Activated CD4-positive, CD25-positive, alpha-beta regulatory T cell treated with anti-CD3 and anti-CD28 coated beads, Interleukin-2, amount 50 U/mL, for 16 hours (primary cell): ENCODE measurements at places on chromosomes 16 and 17.

DNA sequence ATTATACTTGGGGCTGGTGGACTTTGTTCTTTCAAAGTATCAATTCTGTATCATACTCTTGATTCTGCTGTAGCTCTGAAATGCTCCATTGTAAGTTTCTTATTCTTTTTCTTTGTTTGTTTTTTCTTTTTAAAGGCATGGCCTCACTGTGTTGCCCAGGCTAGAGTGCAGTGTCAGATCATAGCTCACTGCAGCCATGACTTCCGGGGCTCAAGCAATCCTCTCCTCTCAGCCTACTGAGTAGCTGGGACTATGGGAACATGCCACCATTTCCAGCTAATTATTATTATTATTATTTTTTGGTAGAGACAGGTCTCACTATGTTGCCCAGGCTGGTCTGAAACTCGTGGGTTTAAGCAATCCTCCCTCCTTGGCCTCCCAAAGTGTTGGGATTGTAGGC is 38.9 kb upstream of the METTL9 start:
- DNase-seq = no peak

DNA sequence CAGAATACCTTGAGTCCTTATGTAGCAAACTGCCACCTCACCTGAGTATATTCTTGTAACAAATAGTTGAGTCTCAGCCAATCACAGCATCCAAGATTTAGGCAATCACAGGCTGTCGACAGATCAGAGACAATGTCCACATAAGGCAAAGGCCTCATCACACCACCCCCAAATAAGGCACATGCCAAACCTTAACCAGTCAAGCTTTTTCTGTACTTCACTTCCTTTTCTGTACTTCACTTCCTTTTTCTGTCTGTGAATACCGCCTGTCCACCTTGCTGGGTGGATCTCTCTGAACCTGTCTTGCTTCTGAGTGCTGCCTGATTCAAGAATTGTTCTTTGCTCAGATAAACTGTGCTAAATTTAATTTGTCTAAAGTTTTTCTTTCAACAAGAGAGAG is 210.4 kb upstream of the N4BP1 start:
- no peak for DNase-seq

DNA sequence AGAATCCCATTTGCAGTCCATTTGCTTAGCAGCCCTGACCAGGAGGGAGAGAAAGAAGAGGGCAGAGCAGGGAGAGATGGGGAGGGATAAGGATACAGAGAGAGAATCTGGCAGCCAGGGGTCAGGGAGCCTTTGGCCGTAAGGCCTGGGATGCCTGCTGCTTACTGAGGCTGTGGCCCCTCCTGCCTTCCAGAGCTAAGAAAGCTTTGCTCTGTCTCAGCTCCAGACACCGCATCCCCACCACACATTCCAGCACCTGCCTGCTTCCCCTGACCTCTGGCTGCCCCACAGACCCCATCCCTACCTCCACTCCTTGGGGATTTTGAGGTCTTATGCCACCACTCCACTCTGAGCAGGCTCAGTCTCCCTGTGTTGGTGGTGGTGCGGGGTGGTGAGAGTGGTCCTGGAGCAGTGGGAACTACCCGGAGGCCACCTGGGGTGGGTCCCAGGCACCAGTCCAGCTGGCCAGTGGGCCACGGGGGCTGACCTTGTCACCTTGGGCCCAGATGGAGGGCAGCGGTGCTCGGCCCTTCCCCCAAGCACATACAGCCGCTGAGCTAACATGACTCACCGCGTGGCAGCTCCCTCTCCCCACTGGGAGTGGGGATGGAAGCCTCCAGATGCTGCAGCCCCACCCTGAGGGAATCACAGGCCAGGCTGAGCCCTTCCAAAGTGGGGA is 58.3 kb downstream of the RAI1 start:
- DNase-seq = no peak

- no peak for DNase-seq
Measured at GRCh38 chr16:17476414-17477259, 5.9 kb upstream of the XYLT1 start.

DNA sequence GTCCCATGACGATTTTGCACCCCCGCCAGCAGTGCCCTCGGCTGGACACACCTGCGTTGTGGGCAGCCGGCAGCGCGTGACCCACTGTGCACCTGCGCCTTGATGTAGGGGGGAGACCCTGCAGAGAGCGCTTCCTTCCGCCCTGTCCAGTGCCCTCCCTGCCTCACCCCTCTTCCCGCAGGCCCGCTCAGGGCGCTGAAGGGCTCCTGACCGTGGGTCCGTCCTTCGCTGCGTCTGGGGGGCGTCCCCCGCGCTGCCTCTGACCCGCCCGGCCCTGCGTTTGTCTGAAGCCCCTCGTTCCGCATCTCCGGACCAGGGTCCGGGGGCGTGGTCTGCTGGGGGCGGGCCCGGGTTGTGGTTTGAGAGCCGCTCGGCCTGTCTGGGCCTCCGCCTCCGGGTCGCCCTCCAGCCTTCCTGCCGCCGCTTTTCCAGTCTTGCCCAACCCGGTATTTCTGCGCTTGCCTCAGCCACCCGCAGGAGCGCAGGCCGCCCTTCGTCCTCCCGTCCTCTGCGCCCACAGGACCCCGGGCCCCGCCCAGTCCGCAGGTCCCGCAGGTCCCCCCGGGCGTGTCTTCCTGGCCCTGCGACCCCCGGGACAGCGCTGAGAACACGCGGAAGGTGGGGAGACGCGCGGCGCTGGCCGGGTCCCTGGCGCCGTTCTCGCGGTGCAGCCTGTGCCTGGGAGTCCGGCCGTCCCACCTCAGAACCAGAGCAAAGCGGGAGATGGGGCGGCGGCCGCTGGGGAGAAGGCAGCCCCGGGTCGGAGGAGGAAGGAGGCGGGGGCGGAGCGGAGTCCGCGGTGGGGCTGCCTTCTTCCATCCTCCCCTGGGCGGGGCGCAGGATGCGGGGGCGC is 4.0 kb upstream of the IL17C start:
- DNase-seq = no peak

GRCh38 chr17:48825446-48826381 is 5.1 kb upstream of the CALCOCO2 start:
- DNase-seq = no peak

- no peak for DNase-seq
Measured at GRCh38 chr16:66287926-66288325, 78.6 kb upstream of the CDH5 start.

DNA sequence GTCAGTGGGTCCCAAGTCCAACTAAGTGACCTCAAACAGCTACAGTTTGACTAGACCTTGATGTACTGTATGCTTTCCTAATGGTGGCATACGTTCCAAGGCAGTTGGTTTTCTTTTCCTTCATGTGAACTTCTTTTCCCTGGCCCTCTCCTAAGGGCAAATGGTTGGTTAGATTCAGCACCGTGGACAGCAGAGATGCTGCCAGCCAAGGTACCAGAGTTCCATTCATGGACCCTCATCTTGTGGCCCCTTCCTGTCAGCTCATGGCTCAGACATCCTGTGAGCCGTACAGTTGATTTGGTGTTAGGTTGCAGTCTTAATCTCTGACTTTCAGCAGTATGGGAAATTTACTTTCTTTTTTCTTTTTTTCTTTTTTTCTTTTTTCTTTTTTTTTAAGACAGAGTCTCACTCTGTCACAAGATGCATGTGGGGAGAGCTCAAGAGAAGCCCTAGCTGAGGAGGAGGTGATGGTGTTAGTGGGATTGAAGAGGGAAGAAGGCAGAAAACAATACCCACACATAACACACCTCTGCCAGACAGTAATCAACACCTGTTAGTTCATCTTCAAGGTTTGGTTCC is 122.4 kb downstream of the USP31 start:
- DNase-seq = no peak

DNA sequence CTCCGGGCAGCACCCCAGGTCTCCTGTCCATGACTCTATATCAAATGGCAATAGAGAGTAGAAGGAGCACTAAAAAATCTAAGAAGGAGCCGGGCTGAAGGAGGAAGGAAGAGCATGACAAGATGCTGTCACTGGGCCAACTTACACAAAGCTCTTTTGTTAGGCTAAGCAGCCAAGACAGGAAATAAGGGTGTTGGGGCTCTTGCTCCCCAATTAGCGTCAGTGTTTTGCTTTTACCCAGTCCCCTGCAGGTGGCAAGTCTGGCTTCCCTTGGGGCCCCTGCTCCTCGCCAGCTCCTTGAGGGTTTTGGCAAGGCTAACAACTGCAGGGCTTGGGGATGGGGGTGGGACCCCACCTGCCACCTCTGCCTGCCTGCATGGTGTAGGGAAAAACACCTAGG is 120.5 kb downstream of the CCT6B start:
- DNase-seq = no peak

DNA sequence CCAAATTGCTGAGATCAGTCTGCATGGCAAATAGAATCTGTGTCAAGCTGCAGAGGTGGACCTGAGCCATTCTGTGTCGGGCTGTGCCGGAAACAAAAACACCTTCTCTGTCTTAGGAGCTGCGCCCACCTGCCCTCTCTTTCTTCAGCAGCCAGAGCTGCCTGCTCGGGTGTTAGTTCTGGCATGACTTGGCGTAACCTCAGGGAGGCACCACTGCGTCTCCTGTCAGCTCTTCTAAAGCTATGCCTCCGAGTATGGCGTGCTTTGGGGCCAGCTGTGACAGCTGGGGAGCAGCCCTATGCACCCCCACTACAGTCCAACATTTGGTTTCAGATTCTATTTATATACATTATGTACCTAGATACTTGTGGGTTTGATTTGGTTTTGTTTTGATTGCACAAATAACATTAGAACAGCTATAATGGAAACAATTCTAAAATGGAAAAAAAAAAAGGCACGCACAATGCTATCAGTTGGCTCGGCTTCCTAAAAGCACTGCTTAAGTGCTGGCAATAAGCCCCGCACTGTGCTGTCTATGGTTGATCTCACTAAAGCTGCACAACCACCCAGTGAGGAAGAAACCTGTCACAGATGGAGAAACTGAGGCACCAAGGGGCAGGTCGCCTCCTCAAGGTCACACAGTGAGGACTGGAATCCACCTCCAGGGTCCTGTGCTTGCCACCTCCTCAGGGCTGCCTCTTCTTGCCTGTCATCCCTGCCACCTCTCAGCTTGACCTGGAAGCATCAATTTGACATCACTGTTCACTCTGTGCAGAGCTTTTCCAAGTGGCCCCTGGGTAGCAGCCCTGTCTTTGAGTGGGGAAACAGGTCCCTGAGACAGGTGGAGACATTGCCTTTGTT is 18.7 kb upstream of the ADGRG1 start:
- DNase-seq = peak; percentile 42

- no peak for DNase-seq
Measured at GRCh38 chr17:21289902-21290571, 5.5 kb downstream of the MAP2K3 start.

- no peak for DNase-seq
Measured at GRCh38 chr16:69311533-69312387, 610 bp downstream of the VPS4A start.

- DNase-seq = no peak
Measured at GRCh38 chr17:32277284-32277683, 11.7 kb downstream of the RHBDL3 start.

- no peak for DNase-seq
Measured at GRCh38 chr16:86819533-86819892, 241.2 kb downstream of the FOXL1 start.

- no peak for DNase-seq
Measured at GRCh38 chr16:4576008-4576407, 19.9 kb downstream of the C16orf96 start.

DNA sequence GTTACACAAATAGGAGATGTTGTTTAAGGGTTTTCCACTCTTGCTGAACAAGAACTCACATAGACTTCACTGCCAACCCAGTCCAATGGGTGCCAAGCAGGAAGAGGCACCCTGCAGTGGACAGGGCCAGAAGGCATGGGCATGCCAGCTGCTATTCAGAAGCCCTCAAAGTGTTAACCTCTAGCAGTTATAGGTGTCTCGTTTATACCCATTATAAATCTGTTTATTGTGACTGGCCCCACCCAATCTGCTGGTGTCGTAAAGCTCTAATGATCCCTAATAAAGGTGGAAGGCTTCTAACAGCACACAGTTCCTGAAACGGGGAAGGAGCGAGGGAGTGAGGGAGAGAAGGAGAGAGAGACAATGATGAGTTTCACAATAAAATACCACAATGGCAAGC is 23.9 kb downstream of the HNF1B start:
- no peak for DNase-seq

DNA sequence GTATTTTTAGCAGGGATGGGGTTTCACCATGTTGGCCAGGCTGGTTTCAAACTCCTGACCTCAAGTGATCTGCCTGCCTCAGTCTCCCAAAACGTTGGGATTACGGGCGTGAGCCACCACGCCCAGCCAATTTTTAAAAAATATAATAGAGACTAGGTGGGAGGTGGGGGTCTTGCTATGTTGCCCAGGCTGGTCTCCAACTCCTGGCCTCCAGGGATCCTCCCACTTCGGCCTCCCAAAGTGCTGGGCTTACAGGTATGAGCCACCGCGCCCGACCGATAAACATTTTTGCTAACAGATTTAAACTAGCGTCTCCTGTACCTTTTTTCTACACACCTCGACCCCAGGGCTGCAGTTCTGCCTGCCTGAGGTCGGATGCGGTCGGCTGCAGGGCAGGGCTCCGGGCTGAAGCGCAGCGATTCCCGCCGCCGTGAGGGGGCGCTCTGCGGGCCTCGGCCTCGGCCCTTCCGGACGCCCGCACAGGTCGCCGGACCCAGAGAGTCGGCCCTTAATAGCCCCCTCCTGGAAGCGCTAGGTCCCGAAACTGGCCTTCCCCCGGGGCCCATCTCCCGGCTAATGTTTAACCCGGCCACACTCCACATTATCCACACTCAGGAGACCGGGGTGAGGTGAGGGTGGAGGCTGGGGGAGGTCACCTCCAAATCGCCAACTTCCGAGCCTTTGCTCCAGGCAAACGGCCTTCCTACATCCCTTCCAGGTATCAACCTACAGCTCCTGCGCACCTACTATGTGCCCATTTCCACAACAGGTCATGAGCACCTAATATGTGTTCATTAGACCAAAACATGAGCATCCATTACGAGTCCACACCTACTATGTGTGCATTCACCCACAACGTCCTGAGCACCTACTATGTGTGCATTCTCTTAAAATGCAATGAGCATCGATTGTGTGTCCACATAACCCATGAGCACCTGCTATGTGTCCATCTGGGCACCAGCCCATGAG is 2.0 kb upstream of the GLIS2 start:
- DNase-seq = no peak

- DNase-seq = no peak
Measured at GRCh38 chr17:8955021-8955959, 10.2 kb downstream of the PIK3R5 start.

GRCh38 chr16:52434224-52434623 is 112.7 kb downstream of the TOX3 start:
- no peak for DNase-seq

DNA sequence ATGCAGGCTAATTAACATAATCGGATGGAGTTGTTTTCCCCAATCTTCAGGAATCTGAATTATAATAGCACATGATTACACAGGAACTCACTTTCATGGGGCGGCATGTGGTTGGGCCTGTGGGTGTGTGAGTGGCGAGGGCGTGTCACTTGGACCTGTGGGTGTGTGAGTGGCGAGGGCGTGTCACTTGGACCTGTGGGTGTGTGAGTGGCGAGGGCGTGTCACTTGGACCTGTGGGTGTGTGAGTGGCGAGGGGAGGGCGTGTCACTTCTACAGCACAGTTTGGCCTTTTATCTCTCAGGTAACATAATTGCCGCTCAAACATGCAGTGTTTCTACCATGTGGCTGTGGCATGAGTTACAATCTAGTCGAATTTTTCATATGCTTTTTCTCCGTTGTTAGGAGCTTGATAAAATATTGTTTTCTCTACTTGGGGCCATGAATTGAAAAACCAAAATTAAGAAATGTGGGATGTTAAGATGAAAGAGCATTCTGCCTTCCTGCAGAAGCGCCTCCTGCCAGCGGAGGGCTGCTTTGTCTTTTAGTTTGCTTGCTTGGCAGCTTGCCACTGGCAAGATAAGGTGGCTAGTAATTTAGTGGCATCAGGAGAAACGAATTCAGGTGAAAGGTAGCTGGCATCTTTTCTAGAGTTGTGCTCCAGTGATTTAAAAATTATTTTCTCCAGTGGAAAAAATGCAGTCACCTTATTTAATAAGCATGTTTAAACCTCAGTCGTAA is 36.2 kb downstream of the USP10 start:
- no peak for DNase-seq
